Mammary microvascular endothelial cell (primary cell): ENCODE measurements at places on chromosomes 7 and 10. TPM values are rescaled to one million over a fixed set of nuclear protein-coding genes. Genes with fewer than 3 reads are reported as not detected.

WEE2 gene
- not detected in 2 replicates for total RNA-seq

VWDE gene
- total RNA-seq, result not detected in 2 replicates

UCMA gene
- not detected in 2 replicates for total RNA-seq

PILRA gene
- not detected in 2 replicates for total RNA-seq

NKX2-3 gene
- total RNA-seq, result not detected in 2 replicates
